HEK293T (cell line): ENCODE measurements at places on chromosomes 7 and 10.

DNA sequence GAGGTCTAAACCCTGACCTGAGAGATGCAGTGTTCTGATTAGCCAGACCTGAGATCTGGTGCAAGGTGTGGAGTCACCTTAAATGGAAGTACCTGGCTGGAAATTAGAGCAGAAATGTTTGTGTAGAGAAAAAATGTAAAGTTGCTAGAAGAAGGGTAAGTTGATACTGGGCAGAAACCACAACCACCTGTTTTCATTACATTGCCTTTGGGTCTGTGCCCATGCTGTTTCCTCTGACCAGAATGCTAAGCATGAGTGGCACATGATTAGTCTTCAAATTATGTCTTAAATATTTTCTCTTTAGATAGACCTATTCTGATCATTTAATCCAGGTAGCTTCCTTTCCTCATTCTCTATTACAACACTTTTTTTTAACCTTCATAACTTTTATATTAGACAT is 69.0 kb downstream of the CASD1 start:
- DNase-seq: no peak

DNA sequence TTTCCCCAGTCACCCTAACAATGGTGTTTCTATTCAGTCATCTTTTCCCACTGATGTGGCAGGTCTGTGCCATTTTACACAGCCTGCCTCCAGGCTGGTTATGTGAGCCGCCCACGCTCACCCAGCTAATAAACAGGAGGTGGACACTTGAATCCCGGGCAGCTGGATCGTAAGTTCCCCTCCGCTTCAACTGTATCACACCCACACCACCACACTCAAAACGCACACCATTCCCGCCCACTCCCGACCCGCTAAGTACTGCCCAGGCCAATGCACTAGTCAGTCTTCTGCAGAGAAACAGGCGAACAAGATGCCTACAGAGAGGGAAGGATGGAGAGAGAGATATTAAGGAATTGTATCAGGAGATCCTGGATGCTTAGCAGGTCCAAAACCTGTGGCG is 38.9 kb upstream of the PFKP start:
- no peak for DNase-seq

GRCh38 chr7:18653381-18654155 is 158.0 kb downstream of the HDAC9 start:
- DNase-seq: no peak

GRCh38 chr7:154729056-154729455 is 273.9 kb downstream of the PAXIP1 start:
- no peak for DNase-seq

DNA sequence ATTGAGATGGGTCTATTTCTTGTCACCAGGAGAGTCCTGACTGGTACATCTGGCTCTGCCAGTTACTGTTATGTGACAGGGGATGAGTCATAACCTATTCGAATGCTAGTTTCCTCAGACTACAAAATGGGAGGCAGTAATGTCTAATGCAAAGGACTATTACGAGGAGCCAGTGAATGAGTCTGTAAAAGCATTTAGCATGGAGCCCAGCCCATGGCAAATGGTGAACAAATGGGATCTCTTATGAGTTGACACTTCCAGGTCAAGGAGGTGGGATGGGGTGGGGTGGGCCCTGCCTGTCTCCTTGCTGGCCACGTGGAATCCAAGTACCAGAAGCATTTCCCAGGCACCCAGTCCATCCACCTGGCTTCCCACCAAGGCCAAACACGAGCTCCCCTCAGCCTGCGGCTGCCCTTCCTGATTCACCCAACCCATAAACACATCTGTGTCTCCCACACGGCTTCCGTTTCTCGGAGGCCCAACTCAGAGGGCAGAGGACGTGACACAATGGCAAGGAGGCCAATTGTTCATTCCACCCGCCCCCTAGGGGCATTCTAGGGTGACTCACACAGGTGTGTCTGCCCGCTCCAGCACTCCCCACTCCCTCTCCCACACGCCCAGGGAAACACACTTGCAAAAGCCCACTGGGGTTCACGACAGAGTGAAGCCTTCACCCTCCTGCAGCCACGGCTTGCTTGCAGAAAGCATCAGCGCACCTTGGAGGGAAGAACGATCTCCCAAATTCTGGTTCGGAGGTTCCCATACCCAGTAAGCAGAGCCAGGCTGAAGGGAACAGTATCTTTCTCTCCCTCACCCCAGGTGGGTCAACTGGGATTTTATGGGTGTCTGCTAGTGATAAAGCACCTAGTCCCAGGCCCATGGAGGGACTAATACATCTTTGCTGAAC is 109.8 kb downstream of the SH3PXD2A start:
- no peak for DNase-seq

DNA sequence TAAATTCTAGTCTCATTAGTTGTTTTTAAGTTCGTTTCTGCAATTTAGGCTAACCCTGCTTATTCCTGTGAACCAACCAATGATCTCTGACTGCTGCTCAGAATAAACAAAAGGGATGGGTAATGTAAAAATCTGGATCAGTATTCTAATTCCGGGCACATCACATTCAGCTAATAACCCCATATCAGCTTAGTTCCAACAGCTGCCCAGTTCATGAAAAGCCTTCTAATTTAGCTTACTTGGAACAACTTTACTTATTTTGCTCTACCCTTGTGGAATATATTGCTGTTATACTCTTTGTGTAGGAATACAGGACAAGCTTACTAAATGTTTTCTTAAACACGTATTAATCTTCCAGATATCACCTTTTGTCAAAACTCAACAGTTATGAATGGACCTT is 3.6 kb upstream of the CFAP43 start:
- no peak for DNase-seq
